AG10803 (cell line): ENCODE measurements at places on chromosomes 5 and 9.
A peak's percentile ranks its signal among the peaks of the same experiment; 100 is the strongest.

DNA sequence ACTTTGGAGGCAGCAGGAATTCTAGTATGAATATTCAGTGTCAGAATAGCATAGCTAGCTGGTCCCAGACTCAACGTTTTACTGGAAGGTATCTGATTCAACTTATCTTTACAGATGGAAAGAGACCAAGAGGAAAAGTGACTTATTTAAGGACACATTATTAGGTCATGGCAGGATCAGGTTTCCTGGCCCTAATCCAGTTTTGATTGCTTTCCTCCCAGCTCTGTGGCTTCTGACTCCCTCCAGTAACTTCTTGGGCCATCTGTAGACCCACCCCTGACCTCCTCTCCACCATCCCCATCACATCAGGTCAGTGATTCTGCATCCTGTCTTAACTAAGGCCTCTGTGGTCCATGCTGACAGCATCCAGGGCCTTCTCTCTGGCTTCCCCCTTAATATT lies 38.4 kb downstream of the SH3TC2 start:
- DNase-seq, result peak; percentile 31

DNA sequence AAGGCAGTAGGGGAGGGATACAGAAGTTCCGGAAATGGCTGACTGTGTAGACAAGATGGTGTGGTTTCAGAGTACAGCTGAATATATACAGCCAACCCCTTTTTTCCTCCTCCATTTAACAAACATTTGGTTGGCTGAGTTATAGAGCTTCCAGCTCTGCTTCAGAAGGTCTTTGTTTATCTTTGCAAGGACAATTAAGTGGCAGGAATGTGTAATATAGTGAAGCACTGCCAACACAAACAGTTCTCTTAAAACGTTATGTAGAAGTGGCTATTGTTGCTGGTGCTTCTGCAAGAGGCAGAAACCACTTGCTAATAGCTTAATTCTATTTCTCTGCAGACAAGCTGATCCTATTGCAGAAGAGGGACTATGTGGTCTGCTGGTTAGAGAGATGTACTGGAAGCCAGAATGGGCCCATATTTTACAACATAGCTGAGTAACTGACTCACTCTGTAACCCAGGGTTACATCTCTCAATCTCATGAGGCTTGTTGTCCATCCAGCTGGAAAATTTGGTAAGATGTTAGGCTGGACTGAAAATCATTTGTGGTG lies 62.7 kb upstream of the OSMR start:
- DNase-seq, result peak; percentile 99

- peak; percentile 51 for DNase-seq
These were observed 5.3 kb upstream of the TJP2 start for GRCh38 chr9:69168709-69169217.

DNA sequence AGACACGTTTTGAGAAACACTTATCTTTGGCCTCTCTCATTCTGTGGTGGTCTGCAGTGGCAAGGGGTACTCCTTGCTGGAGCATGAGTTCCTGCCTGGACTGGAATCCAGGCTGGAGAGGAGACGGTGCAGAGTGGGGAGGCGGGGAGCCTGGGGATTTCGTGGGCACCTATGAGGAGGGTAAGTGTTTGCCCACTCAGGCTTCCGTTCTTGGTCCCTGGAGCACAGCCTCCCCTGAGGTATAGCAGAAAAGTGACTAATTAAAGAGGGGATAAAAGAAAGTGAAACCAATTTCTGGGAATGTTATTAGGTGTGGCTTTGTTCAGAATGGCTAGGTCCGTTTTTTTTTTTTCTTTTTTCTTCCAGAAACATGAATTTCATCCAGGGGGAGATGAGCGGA lies 90.8 kb downstream of the ARHGAP26 start:
- DNase-seq, result no peak

DNA sequence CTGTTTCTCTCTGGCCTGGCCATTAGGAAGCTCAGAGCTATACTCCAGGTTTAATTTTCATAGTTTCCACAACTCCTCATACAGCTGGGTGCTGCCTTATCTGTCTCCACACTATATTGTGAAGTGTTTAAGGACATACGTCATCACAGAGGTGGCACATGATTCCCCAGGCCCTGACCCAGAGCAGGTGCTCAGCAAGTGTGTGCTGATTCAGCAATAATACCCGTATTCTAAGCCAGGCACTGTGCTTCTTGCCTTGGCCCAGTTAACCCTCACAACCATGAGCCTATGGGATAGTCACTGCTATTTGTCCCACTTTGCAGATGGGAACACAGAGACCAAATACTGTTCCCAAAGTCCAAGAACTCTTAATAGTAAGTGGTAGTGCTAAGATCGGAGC lies 93.5 kb upstream of the SMIM23 start:
- no peak for DNase-seq
